ENCODE measurements at places on chromosomes 5 and 9.

GRCh38 chr5:177988989-177989625 is 6.9 kb downstream of the PROP1 start:
- no peak for DNase-seq

- peak; percentile 94 for DNase-seq
These were observed 18.7 kb upstream of the RNF130 start for GRCh38 chr5:180090098-180090768.

GRCh38 chr5:132237141-132237540 is 9.5 kb upstream of the P4HA2 start:
- no peak for DNase-seq

GRCh38 chr9:105309531-105309931 is 65.1 kb downstream of the SLC44A1 start:
- DNase-seq = no peak

DNA sequence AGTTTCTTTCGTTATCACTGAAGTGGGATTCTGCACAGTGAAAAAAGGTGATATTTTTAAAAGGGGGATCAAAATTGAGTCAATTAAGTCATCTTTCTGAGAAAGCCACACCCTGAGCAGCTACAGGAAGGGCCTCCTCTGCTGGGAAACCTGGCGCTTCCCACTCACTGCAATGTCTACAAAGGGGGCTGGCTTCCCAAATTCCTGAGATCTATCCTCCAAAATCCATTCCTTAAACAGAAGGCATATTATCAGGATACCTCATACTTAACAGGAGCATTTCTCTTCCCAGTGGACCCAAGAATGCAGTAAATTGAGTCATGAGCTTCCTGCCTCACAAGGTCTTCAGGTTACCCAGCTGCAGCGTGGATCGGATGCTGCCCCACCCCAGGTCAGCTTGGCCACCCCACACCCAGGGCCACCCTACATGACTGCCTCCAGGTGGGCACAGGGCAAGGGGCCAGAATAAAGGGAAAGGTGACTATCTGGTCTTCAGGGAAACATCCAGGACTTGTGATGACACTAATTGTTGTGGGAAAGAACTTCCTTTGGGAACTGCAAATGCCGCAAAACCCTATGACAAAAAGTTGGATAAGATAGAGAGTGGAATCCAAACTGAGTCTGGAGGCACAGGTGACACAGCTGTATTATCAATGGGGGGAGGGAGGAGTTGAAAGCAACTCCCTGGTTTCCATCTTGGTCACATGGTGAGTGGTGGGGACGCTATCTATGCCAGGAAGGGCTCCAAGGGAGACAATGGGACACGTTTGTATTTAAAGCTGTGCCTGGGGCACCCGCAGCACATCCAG is 42.3 kb downstream of the ROR2 start:
- no peak for DNase-seq

DNA sequence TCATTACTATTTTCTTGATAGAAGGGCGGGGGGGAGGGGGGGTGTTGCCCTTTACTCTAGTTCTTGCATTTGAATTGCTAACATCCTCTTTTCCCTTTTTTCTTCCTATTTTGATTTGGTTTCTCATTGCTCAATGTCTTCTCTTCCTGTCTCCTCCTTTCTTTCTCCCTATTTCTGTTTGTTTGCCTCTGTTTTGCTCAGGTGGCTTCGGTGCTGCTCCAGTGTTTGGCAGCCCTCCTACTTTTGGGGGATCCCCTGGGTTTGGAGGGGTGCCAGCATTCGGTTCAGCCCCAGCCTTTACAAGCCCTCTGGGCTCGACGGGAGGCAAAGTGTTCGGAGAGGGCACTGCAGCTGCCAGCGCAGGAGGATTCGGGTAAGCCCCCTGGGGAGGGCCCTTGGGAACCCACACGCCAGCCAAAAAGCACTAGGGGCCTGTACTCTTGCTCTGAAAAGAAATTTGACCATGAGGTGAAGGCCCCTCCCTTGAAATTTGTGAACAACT is 48.3 kb downstream of the FAM78A start:
- DNase-seq = peak; percentile 60

DNA sequence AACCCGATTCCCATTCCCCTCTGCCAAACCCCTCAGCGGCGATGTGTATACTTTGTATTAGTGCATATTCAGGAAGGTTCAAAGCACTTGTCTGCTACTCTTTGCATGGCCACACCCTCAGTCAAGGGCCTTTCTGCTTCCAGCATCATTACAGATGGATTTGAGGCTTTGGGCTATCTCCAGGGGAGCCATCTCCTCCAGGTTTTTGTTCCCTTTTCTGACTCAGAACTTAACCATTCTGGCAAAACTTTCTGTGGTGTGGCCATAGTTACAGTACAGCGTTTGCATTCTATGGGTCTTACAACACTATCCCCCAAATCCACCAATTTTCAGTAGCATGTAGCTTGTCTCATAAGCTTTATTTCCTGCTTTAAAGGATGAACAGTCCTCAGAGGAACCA is 36.0 kb upstream of the SVEP1 start:
- DNase-seq = no peak
